ENCODE measurements at places on chromosomes 6 and 20. TPM values are rescaled to one million over a fixed set of nuclear protein-coding genes. Genes with fewer than 3 reads are reported as not detected.

The ZC2HC1B gene
- not detected for total RNA-seq

DNA sequence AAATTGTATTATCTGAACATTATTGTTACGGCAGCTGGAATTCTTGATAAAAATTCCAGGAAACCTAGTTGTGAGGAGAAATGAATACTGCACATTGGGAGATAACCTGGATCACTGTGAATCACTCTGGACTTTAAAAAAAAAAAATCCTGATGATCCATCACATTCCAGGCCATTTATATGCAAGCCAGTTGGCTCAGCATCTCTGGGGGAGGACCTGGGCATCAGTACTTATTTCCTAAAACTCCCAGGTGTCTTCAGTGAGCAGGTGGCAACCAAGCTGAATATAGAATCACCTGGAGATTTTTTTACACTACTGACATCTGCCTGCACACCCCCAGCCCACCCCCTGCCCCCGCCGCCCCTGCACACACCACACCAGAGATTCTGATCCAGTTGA is 39.1 kb upstream of the SIRT5 start:
- H3K4me1 ChIP-seq, result peaks cover 8% of the 10 kb centered on the region
- no peak for DNase-seq
- no peaks in the 10 kb centered on the region for H3K36me3 ChIP-seq
- no peaks in the 10 kb centered on the region for H3K27me3 ChIP-seq

- no peak for DNase-seq
- no peak overlapping the region for H3K4me3 ChIP-seq
- H3K36me3 ChIP-seq, result peaks cover 18% of the 10 kb centered on the region
- peaks cover 8% of the 10 kb centered on the region for H3K4me1 ChIP-seq
- H3K27me3 ChIP-seq, result no peaks in the 10 kb centered on the region
These were observed 35.0 kb downstream of the AKIRIN2 start for GRCh38 chr6:87667032-87667431.

- peaks cover 7% of the 10 kb centered on the region for H3K36me3 ChIP-seq
- DNase-seq, result no peak
- peaks cover 18% of the 10 kb centered on the region for H3K4me1 ChIP-seq
- peak overlapping the region; percentile 46 for H3K27ac ChIP-seq
- no peaks in the 10 kb centered on the region for H3K27me3 ChIP-seq
- no peak overlapping the region for H3K4me3 ChIP-seq
These were observed 10.2 kb upstream of the MROH8 start for GRCh38 chr20:37189416-37190016.

The PSORS1C1 gene
- total RNA-seq, result not detected

GRCh38 chr6:129567374-129567773 is 142.6 kb downstream of the ARHGAP18 start:
- no peak overlapping the region for H3K4me3 ChIP-seq
- H3K4me1 ChIP-seq, result no peaks in the 10 kb centered on the region
- peak; percentile 57 for DNase-seq
- H3K36me3 ChIP-seq, result no peaks in the 10 kb centered on the region
- H3K27ac ChIP-seq, result no peak overlapping the region

GRCh38 chr6:95686272-95686671 is 108.9 kb downstream of the MANEA start:
- no peaks in the 10 kb centered on the region for H3K27me3 ChIP-seq
- H3K4me3 ChIP-seq, result no peak overlapping the region
- no peak overlapping the region for H3K27ac ChIP-seq

- H3K27me3 ChIP-seq, result no peaks in the 10 kb centered on the region
- peaks cover 23% of the 10 kb centered on the region for H3K4me1 ChIP-seq
- no peaks in the 10 kb centered on the region for H3K36me3 ChIP-seq
- no peak overlapping the region for H3K27ac ChIP-seq
- no peak for DNase-seq
These were observed 48.4 kb downstream of the ZFAND3 start for GRCh38 chr6:37867756-37868446.

- no peak overlapping the region for H3K27ac ChIP-seq
- peak; percentile 39 for DNase-seq
- peaks cover 6% of the 10 kb centered on the region for H3K36me3 ChIP-seq
- no peak overlapping the region for H3K4me3 ChIP-seq
- peaks cover 19% of the 10 kb centered on the region for H3K27me3 ChIP-seq
These were observed 3.2 kb downstream of the ACTR5 start for GRCh38 chr20:38751360-38751976.

DNA sequence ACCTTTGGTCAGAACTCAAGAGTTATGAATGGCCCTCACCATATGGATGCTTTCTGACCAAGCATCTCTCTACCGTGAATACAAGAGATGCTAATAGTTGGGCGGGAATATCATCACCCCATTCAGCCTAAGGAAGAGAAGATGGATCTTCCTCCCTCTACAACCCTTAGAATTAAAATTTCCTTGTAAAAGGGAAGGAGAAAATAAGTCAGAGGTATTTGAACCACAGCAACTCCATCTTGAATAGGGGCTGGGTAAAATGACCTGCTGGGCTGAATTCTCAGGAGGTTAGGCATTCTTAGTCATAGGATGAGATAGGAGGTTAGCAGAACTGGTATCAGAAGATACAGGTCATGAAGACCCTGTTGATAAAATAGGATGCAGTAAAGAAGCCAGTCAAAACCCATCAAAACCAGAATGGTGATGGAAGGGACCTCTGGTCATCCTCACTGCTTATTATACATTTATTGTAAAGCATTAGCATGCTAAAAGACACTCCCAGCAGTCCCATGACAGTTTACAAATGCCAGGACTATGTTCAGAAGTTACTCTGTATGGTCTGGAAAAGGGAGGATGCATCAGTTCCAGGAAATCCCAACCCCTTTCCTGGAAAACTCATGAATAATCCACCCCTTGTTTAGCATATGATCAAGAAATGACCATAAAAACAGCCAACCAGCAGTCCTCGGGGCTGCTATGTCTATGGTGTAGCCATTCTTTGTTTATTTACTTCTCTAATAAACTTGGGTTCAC is 101.2 kb downstream of the DTNBP1 start:
- H3K27ac ChIP-seq, result no peak overlapping the region
- no peak for DNase-seq
- no peaks in the 10 kb centered on the region for H3K36me3 ChIP-seq
- no peaks in the 10 kb centered on the region for H3K27me3 ChIP-seq
- H3K4me3 ChIP-seq, result no peak overlapping the region

- no peak overlapping the region for H3K27ac ChIP-seq
- DNase-seq, result no peak
- peaks cover 35% of the 10 kb centered on the region for H3K4me1 ChIP-seq
- H3K4me3 ChIP-seq, result no peak overlapping the region
These were observed 145.6 kb downstream of the DHX35 start for GRCh38 chr20:39107741-39108140.

DNA sequence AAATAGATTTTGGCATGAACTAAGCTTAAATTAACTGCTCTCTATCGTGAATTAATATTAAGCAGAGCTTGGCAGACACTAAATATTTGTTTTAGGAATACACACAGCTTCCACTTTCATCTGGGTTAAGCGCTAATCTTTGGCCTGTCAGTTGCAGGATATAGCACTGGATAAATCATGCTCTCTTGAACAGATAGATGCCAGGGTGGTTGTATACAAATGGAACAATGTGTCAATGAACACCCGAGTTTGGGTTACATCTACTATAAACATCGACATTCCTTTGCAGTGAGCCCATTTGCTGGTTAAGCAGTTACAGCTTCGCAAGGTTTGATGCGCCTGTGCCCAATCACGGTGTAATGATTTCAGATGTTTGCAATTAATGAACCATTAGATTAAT is 338.2 kb upstream of the ZFP64 start:
- H3K27ac ChIP-seq, result no peak overlapping the region
- H3K4me1 ChIP-seq, result no peaks in the 10 kb centered on the region
- H3K4me3 ChIP-seq, result no peak overlapping the region
- H3K36me3 ChIP-seq, result no peaks in the 10 kb centered on the region
- no peak for DNase-seq
- no peaks in the 10 kb centered on the region for H3K27me3 ChIP-seq

The SLC22A1 gene
- 0.22 TPM for total RNA-seq

The OLIG3 gene
- total RNA-seq, result not detected

GRCh38 chr6:91509711-91510110 is 922.8 kb upstream of the MAP3K7 start:
- no peak for DNase-seq
- H3K4me1 ChIP-seq, result no peaks in the 10 kb centered on the region
- H3K36me3 ChIP-seq, result no peaks in the 10 kb centered on the region
- no peak overlapping the region for H3K4me3 ChIP-seq
- H3K27me3 ChIP-seq, result no peaks in the 10 kb centered on the region
- no peak overlapping the region for H3K27ac ChIP-seq

The SLC26A8 gene
- total RNA-seq, result 0.25 TPM

- H3K36me3 ChIP-seq, result no peaks in the 10 kb centered on the region
- H3K27me3 ChIP-seq, result no peaks in the 10 kb centered on the region
- DNase-seq, result no peak
- H3K4me3 ChIP-seq, result peak overlapping the region; percentile 77
- no peak overlapping the region for H3K27ac ChIP-seq
These were observed 3.6 kb downstream of the CPNE1 start for GRCh38 chr20:35661053-35661452.

The DPPA5 gene
- total RNA-seq, result not detected

- H3K4me1 ChIP-seq, result no peaks in the 10 kb centered on the region
- no peak overlapping the region for H3K27ac ChIP-seq
- no peaks in the 10 kb centered on the region for H3K27me3 ChIP-seq
- no peaks in the 10 kb centered on the region for H3K36me3 ChIP-seq
- no peak overlapping the region for H3K4me3 ChIP-seq
These were observed 78.0 kb downstream of the DLGAP4 start for GRCh38 chr20:36384022-36384619.

DNA sequence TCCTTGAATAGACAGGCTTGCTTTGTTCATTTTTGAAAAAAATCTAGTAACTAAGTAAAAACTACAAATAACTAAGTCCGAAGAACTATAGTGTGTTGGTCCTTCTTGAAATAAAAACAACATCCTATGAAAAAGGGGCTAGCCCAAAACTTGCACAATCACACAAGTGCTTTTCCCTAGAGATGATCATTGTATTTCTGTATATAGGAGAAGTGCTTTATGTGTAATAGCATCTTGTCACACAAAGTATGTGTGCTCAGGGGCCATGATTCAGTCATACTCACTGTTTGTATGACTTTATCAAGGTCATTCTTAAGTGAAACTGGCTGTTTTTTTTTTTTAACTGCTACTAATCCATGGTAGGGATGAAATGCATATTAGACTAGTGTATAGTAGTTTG is 179.8 kb downstream of the DTNBP1 start:
- H3K4me1 ChIP-seq, result peaks cover 16% of the 10 kb centered on the region
- no peak for DNase-seq
- no peaks in the 10 kb centered on the region for H3K27me3 ChIP-seq
- no peaks in the 10 kb centered on the region for H3K36me3 ChIP-seq

The MEI4 gene
- 1.0 TPM for total RNA-seq

The KIF25 gene
- total RNA-seq, result 1.2 TPM

DNA sequence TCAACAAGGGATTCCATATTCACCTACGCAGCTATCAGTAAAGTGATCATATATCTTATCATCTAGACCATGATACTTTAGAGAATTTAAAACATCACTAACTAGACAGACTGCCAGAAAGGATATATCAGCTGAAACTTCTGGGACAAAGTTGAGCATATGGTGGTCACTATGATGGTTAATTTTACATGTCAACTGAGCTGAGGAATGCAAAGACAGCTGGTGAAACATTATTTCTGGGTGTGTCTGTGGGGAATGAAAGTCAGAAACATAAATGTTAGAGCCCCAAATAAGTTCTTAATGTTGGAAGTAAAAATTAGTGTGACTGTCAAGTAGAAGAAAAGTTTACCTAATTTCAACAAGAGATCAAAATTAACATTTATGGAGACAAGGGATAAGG is 440.0 kb upstream of the IRAK1BP1 start:
- no peaks in the 10 kb centered on the region for H3K4me1 ChIP-seq
- no peak overlapping the region for H3K27ac ChIP-seq
- no peak for DNase-seq
- no peak overlapping the region for H3K4me3 ChIP-seq
- no peaks in the 10 kb centered on the region for H3K27me3 ChIP-seq

DNA sequence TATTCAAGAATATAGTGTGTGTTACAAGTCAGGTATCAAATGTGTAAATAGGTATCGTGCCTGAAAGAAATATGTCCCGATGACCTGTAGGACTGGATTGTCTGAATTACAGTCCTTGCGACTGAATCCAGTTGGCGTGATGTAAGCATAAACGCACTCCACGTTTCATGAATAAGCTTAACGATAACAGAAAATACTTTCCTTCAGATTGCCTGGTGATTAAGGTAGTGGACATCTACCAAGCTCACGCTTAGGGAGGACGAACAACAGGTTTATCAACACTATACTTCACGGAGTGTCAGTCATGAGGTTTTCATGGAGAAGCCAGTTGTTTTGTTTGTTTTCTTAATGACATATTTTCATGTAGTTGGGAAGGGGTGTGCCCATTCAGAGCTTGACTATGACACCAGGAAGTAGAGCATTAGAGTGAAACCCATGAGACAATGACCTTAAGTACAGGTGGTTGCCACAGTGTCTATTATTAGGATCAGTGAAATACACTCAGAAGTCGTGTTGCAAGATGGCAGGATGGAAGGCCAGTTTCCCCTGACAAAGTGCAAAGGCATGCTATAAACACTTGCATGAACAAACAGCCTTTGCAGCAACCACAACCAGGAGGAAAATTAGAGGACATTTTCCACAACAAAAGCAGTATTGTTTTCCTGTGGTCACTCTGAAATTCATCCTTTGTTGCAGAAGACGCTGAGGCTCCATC is 305.8 kb upstream of the PRDM1 start:
- no peak for DNase-seq
- no peaks in the 10 kb centered on the region for H3K4me1 ChIP-seq
- no peak overlapping the region for H3K4me3 ChIP-seq

The LY86 gene
- total RNA-seq, result not detected

The ERVFRD-1 gene
- total RNA-seq, result not detected

DNA sequence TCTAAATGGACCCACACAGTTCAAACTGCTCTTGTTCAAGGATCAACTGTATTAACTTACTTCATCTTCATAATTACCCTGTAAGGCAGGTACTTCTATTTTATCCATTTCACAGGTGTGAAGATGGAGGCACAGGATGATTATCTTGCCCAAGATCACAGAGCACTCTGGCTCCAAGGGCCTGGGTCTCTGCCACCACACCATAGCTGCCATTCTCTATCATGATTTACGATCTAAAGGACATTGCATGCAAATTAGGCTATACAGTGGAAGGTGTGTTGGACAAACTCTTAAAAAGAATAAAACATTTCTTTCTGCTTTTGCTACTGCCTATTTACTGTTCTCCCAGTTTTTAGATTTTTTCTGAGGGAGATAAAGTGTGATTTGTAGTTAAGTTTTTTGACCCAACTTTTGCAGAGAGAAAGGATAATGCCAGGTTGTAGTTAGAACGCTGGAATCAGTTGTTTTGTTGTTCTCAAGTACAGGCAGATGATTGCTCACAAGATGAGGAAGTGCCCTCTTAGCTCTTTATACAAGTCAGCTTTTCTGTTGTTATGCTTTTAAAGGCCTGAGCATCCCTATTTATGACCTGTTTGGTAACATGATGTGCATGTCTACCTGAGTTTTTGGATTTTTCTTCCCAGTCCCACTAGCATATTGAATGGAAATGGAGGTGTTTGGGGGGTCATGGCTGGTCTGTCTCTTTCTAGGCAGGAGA is 247.9 kb downstream of the ZFAND3 start:
- H3K27me3 ChIP-seq, result no peaks in the 10 kb centered on the region
- H3K36me3 ChIP-seq, result no peaks in the 10 kb centered on the region
- H3K4me1 ChIP-seq, result no peaks in the 10 kb centered on the region
- no peak for DNase-seq

The LRRN4 gene
- total RNA-seq, result not detected

The PCSK2 gene
- 0.07 TPM for total RNA-seq

Measured in neural progenitor cell (in vitro differentiated cells).